GM03348 (cell line): ENCODE measurements at places on chromosomes 3 and 15.

GRCh38 chr15:71198846-71199245 is 83.6 kb downstream of the THSD4 start:
- DNase-seq = no peak

DNA sequence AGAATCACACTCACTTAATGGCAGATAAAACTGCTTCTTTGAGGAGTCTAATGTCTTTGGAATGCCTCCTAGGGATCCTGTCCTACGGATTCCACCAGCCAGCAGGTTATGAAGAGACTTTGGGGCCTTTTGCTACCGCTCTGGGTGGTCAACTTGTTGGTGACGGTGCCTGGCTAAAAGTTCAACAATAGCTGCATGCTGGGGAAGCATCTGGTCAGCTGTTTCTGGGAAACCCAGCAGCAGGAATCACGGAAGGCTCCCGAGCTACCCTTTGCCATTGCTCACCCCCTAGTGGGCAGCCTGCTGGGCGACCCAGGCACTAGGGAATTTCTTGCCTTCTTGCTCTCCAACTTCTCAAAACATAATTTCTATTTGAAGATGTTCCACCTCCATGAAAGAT is 263.3 kb downstream of the NEK10 start:
- DNase-seq = no peak

DNA sequence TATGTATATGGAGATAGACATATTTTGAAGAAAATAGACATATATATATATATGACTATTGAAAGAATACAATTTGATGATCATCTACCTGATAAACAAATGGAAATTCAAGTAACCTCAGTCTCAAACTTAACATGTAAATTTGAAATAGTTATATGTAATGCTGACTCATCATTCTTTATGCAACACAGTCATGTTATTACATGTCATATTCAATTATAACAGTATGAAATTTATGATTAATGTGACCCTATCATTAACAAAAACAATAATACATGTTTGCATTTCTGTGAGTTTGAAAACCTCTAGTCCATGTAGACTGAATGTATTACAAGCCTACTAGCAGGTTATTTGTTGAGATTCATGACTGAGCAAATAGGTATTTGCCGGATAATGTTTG is 204.1 kb downstream of the CADM2 start:
- no peak for DNase-seq

DNA sequence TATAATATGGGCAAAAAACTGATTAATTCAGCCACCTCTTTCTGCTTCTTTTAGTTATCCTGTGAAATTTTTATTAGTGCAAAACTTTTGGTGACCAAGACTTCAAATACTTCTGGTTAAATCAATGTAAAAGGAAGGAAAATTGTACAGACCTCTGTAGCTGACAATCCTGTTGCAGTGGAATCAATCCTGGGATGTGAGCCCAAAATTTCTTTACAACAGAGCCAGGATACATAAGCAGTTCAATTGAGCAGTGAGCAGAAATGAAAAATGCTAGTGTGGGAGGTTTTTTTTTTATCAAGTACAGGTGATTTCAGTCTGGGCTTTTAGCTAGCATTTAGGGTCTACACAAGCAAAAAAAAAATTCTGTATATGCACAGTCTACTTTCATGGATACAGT is 398.0 kb downstream of the OTOL1 start:
- no peak for DNase-seq

- no peak for DNase-seq
Observed at GRCh38 chr3:153038779-153039178, 123.2 kb upstream of the RAP2B start.

- DNase-seq = no peak
Observed at GRCh38 chr15:47961401-47962090, 159.2 kb upstream of the SLC24A5 start.

- DNase-seq = peak; percentile 47
Observed at GRCh38 chr3:149536429-149536828, 61.9 kb downstream of the TM4SF4 start.

DNA sequence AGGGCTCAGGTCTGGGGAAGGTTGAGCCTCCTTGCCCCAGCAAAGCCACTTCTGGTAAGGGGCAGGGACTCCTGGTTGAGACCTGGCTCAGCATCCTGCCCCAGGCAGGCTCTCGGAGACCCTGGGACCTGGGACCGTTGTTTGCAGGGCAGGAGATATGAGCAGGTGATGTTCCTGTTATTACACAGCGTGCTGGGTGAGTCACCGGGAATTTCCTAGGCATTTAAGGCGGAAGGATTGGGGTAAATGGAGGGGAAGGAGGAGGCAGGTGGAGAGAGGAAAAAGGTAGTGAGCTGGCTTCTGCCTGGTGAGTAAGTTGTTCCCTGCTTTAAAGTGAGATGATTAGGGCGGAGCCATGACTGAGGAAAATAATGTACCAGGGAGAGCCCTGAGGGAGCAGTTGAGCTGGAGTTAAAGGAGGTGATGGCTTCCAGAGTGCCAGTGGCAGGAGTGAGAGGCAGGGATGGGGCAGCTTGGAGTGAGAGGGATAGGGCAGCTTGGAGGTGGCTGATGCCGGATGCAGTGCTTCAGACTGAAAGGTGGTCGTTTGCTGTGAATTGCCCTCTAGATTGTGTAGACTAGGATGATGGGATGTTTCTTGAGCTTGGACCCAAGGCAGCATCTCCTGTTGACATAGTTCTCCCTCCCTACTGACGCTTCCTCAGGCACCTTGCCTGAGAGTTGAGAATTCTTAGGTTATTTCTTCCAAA is 79.4 kb downstream of the AAGAB start:
- DNase-seq = no peak

DNA sequence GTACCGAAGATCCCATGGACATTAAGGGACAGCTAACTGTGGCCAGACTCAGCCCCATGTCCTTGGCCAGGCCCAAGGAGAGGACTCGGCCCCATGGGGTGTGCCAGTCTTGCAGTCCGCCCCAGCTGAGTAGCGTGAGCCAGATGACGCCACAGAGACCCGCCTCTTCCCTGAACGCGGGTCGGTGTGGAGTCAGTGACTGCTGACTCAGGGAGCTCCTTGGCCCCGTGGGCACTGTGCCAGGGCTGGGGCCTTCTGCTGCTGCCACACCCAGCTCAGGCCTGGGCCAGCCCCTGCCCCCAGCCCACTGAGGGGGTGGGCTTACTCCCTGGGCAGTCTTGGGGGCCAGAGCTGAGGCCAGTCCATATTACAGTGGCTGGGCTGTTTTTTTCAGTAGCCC is 52.8 kb downstream of the PLXNA1 start:
- DNase-seq = peak; percentile 92

- no peak for DNase-seq
Observed at GRCh38 chr3:152097120-152097519, 171.6 kb upstream of the MBNL1 start.

GRCh38 chr15:40942878-40943277 is 10.4 kb upstream of the CHAC1 start:
- no peak for DNase-seq

GRCh38 chr15:94028121-94028520 is 203.2 kb upstream of the MCTP2 start:
- no peak for DNase-seq

- DNase-seq = no peak
Observed at GRCh38 chr3:177885063-177885462, 651.2 kb upstream of the KCNMB2 start.

GRCh38 chr3:153513236-153513635 is 351.2 kb downstream of the RAP2B start:
- DNase-seq = peak; percentile 9

- no peak for DNase-seq
Observed at GRCh38 chr3:33977227-33977626, 178.8 kb downstream of the PDCD6IP start.

DNA sequence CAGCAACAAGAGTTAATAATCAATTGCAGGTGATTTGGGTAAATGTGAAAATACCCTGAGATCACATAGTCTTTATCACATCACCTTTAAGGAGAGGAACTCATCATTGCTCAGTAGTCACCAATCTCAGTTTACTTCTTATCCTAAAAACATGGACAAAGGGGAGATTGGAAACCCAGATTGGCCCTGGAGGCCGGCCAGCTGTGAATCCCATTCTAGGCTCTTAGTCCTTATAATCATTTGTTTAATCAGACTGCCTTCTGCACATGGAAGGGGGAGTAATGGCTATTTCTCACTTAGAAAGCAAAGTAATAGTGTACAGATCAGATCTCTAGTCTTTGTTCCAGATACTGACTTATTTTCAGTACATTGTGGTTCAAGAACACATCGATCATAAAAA is 37.2 kb upstream of the CPB1 start:
- DNase-seq = no peak

GRCh38 chr3:24137958-24138875 is 193.1 kb downstream of the NR1D2 start:
- DNase-seq = no peak

- DNase-seq = no peak
Observed at GRCh38 chr3:62712746-62713145, 162.5 kb downstream of the CADPS start.

DNA sequence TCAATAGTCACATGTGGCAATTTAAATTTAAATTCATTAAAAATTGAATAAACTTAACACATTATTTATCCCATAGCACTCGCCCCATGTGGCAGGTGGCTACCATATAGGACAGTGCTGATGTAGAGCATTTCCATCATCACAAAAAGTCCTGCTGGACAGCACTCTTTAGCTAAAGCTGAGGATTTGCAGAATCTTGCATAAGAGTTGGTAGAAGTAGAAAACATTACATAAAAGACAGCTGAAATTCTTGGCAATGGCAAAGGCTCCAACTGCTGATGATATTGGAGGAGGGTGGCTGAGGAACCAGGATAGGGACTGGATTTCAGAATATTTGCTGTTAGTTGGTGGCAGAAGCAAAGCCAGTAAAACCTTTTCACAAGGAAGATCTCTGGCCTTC is 230.7 kb upstream of the SATB1 start:
- no peak for DNase-seq

GRCh38 chr3:119304201-119304713 is 10.1 kb downstream of the ARHGAP31 start:
- peak; percentile 82 for DNase-seq

DNA sequence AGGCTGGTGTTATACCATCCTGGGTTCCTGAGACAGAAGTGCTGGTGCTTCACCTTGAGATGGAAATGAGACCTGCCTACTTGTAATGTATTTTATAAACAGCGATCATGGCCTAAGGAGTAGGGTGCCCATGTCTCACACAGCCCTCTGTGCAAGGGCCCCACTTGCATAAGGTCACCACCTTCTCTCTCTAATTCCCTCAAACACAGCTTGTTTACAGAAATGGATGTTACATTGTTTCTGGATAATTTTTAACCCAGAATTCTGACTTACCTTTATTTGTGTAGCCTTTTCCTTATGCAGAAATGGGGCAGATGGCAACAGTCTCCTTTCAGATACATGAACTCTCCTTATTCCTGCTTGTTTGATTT is 95.1 kb upstream of the UMPS start:
- no peak for DNase-seq

- peak; percentile 86 for DNase-seq
Observed at GRCh38 chr3:45224824-45225464, 1.1 kb downstream of the TMEM158 start.

DNA sequence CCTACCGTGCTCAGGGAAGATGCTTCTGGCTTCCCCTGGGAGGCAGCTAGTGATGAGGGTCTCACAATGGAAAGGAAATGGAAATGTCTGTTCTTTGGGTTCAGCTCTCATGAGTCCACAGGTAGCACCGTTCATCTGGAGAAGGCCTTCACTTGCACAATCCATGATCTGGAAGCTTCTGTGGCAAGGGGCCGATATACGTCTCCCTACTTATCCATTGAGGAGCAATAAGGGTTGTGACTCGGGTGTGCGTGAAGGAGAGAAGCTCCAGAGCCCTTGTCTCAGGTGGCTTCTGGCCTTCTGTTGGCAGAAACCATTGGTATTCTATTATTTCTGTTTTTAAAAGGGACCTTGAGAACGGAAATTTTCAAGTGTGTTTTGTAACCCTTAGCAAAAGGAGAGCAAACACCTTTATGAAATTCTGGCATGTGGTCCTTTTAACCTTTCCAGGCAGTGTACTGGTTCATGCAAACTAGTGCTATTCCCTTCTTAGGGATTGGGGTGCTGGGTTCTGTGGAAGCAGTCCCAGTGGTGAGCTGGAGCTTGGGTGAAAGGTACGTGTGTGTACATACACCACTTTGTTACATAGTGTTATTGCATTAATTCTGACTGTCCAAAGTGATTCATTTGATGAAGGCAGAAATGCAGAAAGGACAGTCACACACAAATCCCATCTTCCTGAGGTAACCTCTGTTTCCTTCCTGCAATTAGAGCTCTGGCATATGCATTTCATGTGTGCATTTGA is 32.5 kb downstream of the KLF13 start:
- no peak for DNase-seq

DNA sequence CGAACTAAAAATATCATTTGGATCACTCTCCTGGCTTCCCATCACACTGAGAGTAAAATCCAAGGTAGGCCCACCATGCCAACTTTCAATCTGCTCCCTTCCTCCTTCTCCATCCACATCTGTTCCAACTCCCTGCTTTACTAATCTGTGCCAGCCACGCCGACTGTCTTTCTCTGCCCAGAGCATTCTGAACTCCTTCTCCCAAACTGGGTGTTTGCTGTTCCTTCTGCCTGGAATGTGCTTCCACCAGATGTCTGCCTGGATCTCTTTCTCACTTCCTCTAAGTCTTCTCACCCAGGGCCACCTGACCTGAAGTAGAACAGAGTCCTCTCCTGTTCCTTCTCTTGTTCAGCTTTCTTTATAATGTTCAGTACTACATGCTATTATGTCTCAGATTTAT is 5.6 kb upstream of the ARL8B start:
- DNase-seq = peak; percentile 13

- DNase-seq = no peak
Observed at GRCh38 chr3:157631478-157631877, 128.3 kb upstream of the VEPH1 start.

- no peak for DNase-seq
Observed at GRCh38 chr15:75663931-75664421, 16.3 kb downstream of the SNX33 start.

- DNase-seq = peak; percentile 68
Observed at GRCh38 chr15:42494998-42495360, 455 bp upstream of the SNAP23 start.

DNA sequence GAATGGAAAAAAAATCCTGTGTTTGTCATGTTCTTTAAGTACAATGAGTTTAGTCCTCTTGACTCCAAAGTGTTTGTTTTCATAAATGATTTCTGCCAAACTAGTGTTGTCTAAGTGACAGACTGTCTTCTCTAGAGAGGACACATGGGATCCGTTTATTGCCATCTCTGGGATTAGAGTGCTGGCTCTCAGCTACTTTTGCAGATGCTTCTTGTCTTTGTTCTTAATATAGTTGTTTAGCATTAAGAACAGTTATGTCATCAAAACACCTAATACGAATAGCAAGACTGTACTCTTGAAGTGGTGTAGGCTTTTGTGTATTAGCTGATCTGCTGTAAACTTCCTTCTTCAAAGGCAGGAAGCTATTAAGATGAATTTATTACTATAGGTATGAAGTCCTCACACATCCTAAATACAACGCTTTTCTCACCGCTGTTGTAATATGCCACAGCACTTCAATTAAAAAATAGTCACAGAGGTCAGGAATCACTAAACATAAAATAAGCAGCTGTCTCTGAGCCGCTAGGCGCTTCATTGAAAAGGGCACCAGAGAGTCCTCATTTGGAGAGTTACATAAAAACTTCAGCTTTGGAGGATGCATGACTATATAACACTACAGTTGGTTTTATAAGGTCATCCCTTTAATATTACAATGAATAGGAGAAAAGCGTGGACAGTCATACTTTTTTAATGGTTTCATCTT is 128.3 kb upstream of the ZNF385D start:
- DNase-seq = no peak
